ENCODE measurements at places on chromosomes 11 and 22.

DNA sequence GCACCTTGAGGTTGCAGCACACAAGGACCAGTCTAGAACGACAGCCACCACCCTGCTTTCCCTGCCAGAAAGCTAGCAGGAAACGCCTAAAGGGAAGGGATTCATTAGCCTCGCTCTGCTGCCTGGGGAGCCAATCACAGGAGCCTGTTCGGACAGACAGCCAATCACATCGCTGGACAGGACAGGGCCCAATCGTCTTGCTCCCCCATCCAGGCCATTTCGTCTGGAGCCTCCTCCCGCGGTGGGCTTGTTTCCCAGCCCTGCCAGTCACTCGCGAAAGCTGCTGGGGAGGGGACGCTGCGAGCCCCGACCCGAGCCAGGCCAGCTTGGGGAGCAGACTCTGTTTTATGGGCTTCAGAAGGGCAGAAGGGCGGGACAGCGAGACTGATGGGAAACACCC lies 79.8 kb upstream of the NCAM1 start:
- no peak for DNase-seq

DNA sequence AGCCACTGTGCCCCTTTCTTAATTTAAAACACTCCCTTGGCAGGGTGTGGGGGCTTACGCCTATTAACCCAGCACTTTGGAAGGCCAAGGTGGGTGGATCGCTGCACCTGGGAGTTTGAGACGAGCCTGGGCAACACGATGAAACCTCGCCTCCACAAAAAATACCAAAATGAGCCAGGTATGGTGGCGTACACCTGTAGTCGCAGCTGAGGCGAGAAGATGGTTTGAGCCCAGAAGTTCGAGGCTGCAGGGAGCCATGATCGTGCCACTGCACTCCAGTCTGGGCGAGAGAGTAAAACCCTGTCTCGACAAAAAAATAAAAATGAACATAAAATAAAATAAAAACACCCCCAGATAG lies 45.0 kb downstream of the LINC01488 start:
- DNase-seq, result no peak

- no peak for DNase-seq
Measured at GRCh38 chr11:62179995-62180394, 10.0 kb upstream of the SCGB1D1 start.

DNA sequence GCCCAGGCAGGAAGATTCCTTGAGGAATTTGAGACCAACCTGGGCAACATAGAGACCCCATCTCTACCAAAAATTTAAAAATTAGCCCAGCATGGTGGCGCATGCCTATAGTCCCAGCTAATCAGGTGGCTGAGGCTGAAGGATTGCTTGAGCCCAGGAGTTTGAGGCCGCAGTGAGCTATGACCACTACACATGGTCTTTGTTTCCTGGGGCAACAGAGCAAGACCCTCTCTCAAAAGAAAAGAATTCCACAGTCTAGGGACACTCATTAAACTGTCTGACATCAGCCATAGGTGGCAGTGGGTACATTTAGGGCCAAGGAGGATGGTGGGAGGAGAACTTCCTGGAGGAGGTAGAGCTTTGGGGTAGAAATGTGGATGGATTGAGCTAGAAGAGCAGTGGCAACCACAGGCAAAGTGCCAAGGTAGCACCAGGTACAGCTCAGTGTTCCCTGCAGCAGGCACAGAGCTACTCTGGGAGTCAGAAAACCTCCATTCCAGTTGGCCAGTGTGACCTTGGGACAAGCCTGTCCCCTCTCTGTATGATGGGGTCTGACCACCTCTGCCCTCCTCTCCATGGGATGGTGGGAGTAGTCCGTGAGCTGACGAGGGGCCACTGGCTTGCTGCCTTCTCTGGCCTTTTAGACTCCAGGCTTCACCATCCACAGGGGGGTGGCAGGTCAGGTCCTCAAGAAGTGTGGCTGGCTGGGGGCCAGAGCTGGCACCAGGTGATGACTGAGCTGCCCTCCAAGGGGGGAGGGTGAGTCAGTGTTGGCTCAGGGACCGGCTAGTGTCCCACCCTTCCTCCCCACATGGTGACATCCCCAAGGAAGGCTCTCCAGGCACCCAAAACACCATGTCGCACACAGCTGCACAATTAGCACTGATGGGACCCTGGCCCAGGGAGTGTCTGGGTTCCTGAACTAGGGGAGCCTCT lies 3.7 kb upstream of the CLCF1 start:
- DNase-seq, result no peak

DNA sequence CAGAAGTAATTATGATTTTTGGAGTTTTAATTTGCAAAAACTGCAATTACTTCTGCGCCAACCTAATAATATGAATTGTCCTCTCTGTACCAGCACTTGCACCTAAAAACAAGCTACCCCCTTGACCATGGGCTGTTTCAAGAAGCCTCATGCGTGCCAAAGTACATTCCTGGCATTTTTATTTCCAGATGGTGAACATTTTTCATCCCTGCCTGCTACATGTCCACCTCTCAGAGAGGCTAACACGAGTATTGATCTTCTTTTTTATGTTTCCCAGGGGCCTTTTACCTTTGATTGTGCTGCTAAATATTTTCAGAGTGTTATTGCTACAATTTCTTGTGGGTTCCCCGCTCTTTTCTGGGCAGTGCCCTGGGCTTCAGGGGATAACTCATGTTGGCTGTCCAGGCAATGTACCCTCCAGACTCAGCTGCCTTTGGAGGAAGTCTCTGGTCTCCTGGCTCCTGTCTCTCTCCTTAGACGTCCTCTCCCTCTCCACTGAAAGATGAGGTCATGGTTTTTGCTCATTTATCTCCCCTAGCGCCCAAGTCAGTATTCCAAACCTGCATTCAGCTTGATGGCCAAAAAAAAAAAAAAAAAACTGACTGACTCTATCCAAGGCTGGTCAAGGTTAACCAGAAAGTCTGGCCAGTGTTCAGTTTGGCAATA lies 86.2 kb upstream of the ASPHD2 start:
- no peak for DNase-seq

DNA sequence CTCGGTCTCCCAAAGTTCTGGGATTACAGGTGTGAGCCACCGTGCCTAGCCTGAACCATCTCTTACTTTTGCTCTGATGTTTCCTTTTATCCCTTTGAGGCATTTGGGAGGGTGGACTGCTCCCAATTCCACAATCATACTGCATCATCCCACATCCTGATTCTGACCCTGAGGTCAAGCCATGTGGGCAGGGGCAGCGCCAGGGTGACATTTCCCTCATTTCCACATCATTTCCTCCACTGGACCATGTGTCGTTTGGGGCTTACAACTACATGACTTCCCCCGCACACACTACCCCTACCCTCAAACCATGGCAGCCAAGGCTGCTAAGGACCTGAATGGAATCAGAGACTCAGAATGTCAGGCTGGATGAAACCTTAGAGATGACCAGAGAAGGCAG lies 26.4 kb upstream of the ZBTB16 start:
- no peak for DNase-seq

GRCh38 chr11:125429807-125430678 lies 66.0 kb downstream of the FEZ1 start:
- no peak for DNase-seq

DNA sequence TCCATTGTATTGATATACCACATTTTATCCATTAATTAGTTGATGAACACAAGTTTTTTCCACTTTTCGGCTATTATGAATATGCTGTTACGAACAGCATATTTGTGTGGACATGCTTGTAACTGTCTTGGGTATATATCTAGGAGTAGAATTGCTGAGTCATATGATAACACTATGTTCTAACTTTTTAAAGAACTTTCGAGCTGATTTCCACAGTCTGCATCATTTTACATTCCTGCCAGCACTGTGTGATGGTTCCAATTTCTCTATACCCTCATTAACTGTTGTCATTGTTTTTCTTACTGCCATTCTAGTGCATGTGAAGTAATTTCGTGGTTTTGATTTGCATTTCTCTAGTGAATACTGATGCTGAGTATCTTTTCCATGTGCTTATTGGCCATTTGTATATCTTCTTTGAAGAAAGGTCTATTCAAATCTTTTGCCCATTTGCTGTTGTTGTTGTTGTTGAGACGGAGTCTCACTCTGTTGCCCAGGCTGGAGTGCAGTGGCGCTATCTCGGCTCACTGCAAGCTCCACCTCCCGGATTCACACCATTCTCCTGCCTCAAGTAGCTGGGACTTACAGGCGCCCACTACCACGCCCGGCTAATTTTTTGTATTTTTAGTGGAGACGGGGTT lies 7.4 kb upstream of the RCE1 start:
- no peak for DNase-seq

GRCh38 chr11:35526370-35526792 lies 965 bp upstream of the PAMR1 start:
- no peak for DNase-seq

DNA sequence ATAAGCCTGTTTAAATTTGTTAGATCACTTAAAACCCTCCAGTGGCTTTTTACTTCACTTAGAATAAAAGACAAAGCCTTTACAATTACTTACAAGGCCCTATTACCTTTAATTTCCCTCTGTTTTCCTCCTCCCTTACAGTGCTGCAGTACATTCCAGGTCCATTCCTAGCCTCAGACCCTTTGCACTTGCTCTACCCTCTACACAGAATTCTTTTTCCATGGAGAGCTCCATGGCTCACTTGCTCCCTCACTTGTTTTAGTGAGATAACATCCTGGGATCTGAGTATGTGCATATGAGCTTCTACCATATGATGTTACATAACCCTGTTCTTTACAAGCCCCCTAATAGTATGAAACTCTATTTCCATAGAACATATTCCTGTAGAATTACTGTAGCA lies 24.4 kb downstream of the ZNF214 start:
- no peak for DNase-seq

DNA sequence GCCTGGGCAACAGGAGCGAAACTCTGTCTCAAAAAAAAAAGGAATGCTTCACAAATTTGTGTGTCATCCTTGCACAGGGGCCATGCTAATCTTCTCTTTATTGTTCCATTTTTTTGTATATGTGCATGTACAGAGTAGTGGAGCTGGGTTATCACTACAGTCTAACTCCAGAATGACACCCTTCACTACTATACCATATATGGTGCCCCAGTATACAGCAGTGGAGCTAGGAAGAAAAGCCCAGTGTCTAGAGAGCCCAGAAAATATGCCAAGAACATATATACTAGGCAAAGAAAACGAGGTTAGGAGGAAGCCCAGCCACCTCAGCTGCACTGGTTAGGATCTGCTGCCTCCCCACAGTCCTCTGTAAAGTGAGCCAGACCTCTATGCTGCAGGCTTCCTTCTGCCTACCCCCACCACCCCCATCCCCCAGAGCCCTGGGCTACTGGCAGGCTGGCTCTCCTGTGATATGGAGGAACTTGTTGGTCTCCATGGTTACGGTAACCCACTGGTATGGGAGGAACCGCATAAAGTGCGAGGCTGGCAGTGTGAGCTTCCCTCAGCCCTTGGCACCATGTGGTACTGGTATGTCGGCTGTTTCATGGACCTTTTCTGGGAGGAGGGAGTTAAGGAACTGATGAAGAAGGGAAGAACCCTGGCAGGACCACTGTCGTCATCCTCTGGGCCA lies 34.3 kb downstream of the RCOR2 start:
- no peak for DNase-seq

DNA sequence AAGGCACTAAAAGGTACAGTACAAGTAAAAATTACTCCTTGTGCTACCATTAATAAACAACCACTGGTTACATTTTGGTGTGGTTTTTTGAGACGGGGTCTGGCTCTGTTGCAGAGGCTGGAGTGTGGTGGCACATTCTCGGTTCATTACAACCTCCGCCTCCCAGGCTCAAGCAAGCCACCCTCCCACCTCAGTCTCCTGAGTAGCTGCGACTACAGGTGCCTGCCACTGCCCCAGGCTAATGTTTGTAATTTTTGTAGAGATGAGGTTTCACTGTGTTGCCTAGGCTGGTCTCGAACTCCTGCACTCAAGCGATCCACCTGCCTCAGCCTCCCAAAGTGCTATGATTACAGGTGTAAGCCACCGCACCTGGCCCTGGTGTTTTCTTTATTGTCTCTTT lies 20.8 kb downstream of the TAF1D start:
- no peak for DNase-seq

DNA sequence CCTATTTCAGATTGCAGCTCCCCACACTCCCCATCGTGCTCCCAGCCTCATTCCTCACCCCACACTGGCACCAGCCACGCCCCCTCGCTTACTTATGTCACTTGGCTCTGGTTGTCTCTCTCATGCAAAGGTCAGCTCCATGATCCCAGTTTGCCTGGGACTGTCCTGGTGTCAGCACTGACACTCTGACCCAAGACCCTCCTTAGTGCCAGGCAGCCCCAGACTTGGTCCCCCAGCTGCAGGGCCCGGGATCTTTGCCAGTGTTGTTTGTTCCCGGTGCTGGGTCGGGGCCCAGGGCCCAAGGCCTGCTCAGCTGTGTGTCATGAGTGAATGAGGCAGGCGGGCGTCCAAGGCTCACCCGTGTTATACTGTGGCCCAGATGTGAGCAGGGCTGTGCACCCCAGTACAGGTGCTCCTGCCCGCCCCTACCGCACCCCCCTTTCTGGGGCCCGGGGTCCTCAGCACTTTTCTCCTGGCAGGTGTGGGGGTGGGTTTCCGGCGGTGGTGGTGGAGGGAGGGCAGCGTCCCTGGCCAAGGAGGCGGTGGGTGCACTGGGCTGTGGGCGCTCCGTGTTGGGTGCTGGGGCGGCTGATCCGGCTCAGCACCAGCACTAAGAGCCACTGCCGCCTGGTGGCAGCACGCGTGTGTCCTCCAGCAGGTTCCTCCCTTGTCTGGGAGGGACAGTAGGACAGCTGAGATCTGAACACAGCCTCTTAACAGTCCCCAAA lies 19.5 kb downstream of the IL17REL start:
- peak; percentile 60 for DNase-seq

GRCh38 chr22:45225732-45226502 lies 14.8 kb downstream of the KIAA0930 start:
- DNase-seq, result no peak

GRCh38 chr11:75535071-75535470 lies 9.3 kb upstream of the GDPD5 start:
- no peak for DNase-seq

GRCh38 chr11:8603696-8604077 lies 9.7 kb upstream of the STK33 start:
- DNase-seq, result no peak

DNA sequence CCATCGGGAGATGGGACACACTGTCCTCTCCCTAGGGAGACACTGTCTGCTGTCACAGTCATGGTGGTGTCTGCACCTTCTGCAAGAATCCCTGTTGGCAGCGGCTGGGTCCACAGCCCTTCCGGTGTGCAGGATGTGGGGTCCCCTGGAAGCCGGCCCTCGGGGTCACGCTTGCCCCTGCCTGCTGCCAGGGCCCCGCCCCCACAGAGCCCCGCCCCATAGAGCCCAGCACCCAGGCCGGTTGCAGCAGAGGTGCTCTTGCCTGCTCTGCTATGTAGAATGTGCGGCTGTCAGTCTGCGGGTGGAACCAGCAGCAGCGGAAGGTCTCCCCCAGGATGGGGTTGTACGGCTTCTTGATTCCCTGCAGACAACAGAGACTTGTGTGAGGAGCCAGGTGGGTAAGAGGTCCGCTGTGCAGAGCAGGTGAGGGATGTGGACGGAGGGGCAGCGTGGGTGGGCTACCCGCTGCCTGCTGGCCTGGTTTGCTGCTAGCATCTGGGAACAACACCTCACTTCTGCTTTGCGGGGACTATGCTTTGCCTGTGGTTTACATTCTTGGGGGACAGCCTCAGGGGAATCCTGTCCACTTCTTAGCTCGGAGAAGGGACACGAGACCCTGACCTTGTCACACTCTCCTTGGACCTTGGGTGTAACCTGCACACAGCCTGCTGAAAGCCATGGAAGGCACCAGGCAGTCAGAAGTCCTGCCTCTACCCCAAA lies 44.9 kb upstream of the CARS1 start:
- DNase-seq, result no peak

- no peak for DNase-seq
Measured at GRCh38 chr11:77267962-77268361, 33.5 kb downstream of the GDPD4 start.
